Spleen (tissue), 13 donors: ENCODE measurements at places on chromosomes 11 and 22. TPM values are rescaled to one million over a fixed set of nuclear protein-coding genes. Genes with fewer than 3 reads are reported as not detected.

FAM168A gene
- total RNA-seq: 25.0 TPM

P2RY6 gene
- 41.1 TPM for total RNA-seq

B3GAT1 gene
- total RNA-seq: 4.0 TPM

GRCh38 chr22:27879923-27880322 is 39.1 kb downstream of the PITPNB start:
- no peak for DNase-seq

DNA sequence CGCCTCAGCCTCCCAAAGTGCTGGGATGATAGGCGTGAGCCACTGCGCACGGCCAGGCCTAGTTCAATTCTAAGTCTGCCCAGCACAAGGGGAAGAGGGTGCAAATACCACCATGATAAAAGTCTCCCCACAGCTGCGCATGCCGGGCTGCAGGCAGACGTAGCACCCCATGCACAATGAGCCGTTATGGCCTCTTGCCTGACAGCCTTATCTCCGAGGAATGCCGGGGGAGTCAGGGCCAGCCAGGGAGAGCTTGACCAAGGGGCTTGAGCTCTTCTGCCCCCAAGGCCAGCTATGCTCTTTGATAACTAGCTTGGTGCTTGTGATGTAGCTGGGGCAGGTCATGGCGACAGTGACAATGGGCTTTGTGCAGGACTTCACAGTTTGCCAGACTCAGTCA is 13.7 kb upstream of the SCUBE1 start:
- DNase-seq: no peak
